CD8-positive, alpha-beta T cell (primary cell): ENCODE measurements at places on chromosomes 1 and 21.

DNA sequence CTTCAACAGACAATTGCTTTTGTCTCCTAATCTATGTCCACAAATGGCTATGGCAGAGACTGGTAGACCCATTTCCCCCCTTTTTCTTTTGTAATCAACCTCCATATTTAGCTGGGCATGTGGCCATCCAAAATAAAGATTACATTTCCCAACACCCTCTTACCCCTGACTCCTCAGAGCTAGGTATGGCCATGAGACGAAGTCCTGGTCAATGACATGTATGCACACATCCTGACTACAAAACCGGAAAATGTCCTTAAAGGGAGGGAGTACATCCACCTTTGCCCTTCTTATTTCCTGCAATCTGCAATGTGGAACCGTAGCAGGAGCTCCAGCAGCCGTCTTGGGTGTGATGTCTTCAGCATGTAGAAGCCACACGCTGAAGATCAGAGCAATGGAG, 36.2 kb upstream of the RCSD1 start:
- DNase-seq = no peak

GRCh38 chr1:215971793-215972441, 404.8 kb downstream of the KCTD3 start:
- DNase-seq = no peak

GRCh38 chr1:157369808-157370521, 182.3 kb downstream of the FCRL5 start:
- peak; percentile 54 for DNase-seq

- DNase-seq = no peak
These were observed 140.7 kb upstream of the VAMP3 start for GRCh38 chr1:7630378-7630777.

DNA sequence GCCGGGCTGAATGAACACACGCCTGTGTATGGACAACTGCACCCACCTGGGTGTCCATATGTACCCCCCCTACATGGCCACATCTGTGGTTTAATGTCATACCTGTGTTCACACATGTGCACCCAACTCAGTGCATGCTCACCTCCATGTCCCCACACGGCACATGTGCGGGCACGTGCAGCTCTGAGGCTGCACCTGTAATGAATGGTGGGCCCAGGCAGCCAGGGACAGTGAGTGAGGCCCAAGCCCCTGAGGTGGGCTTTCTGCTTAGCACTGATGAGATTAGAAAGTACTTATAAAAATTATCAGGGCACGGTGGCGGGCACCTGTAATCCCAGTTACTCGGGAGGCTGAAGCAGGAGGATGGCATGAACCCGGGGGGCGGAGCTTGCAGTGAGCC, 42.5 kb upstream of the CSF3R start:
- DNase-seq = no peak

DNA sequence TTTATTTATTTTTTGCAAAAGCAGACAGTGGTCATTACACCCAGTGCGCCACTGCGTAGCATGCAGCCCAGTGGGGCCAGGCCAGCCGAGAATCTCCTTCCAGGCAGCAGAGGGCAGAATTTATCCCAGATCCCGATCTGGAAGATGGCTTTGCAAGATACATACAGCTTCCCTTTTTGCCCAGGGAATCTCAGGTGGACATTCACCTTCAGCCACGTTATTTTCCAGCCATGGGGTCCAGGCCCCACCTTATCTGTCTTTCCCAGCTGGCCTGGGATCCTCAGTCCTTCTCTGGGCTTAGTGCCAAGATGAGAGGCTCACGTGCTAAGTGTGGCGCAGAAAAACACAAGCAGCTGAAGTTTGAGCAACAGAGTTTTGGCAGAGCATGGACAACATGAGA, 123.6 kb downstream of the AJAP1 start:
- no peak for DNase-seq

DNA sequence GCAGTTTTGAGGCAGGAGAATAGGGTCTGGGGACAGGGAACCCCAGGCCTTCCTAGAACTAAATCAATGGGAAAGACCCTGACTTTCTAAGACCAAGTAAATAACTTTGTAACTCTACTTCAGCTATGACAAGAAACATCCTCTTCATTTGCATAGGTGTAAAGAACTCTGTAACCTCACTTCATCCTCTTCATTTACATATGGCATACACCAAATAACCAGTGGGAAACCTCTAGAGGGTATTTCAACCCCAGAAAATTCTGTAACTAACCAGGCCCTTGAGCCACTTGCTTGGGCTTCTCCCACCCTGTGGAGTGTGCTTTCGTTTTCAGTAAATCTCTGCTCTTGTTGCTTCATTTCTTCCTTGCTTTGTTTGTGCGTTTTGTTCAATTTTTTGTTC, 495.6 kb downstream of the SIPA1L2 start:
- DNase-seq = no peak

GRCh38 chr1:23344987-23345472, 946 bp upstream of the HNRNPR start:
- no peak for DNase-seq
